ENCODE measurements at places on chromosomes 12 and 14.

- no peak for DNase-seq
Observed at GRCh38 chr14:63972323-63972932, 119.6 kb downstream of the SYNE2 start.

GRCh38 chr14:77094672-77095284 is 3.3 kb upstream of the CIPC start:
- peak; percentile 82 for DNase-seq

GRCh38 chr14:55433880-55434804 is 6.3 kb downstream of the TBPL2 start:
- no peak for DNase-seq

GRCh38 chr14:94748667-94749347 is 21.1 kb downstream of the GSC start:
- DNase-seq, result no peak

DNA sequence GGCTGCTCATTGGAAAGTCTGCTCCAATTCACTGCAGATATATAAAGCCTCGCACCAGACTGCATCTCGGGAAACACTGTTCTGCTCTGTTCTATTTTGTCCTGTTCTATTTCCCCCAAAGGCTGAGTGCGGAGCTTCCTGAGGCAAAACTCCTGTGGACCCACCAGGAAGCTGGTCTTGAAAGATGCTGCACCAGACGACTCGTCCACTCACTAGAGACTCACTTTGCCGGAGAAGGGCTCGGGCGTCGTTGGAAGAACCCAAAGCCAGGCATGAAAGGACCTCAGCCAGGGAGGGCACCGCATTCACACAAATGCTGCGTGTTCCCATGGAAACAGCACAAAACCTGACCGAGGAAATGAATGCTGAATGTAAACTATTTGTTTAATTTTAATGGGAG is 331.2 kb upstream of the SFSWAP start:
- DNase-seq, result no peak

DNA sequence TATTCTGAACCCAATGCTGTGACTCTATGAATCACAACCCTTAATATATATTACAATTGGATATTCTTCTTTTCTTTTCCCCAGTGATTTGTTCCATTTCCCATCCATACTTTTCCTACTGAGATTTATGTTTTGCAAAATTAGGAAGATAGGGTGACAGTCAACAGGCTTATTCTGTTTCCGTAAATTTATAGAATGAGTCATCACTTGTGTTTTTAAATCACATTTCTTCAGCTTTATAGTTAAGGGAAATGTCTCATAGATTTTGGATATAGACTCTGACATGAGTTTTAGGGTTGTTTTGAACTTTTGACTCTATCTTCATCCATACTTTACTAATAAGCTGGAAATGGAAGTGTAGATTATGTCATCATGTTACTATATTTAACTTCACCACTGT is 661.6 kb upstream of the FBXO33 start:
- DNase-seq, result no peak

DNA sequence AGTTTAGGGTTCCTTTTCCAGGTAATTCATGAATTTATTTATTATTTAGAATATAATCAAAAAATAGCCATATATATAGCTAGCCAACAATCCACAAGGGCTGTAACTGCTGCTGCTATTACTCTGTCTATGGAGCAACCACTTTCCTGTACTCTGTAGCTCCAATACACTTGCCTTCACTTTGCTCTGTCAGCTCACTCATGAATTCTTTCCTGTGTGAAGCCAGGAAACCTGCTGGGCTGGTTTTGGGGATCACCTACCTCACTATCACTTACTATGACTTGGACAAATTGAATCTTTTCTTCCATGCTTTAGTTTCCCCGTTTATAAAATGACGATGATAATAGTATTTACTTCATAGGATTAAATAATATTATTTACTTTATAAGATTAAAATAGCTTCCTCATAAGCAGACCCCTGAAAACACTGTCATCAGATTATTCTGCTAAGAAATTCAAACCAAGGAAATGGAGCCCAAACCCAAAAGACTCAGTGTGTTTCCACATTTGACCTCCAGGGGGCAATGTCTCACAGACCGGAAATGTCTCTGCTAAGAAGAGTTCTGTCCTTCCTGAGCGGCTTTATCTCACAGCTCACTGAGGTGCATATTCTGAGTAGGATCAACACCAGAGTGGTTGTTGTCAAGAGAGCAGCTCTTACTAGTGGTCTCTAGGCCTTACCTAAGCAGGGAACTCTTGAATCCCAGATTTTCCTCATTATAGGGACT is 457.1 kb downstream of the DAD1 start:
- no peak for DNase-seq

DNA sequence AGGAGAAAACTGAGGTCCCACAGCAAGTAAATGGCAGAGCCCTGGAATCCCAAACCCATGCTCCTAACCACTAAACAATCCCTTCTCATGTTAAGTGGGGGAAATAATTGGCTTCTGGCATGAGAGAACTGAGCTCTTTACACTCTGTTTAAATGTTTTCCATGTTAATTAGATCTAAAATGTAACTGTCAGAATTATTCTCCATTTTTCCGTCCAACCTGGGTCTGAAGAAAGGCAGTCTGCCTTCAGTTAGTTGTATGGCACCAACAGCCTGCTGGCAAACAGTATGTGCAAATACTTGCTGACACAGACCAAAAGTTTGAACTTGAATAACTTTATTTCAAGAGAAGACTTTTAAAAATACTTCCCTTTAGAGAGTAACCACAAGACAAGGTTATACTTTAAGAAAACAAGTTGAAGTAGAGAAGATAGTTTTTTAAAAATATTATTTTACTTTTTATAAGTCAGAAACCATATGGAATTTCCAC is 59.7 kb downstream of the E2F7 start:
- no peak for DNase-seq

Measured in fibroblast of villous mesenchyme (primary cell).